Activated CD4-positive, alpha-beta memory T cell treated with anti-CD3 and anti-CD28 coated beads for 36 hours (primary cell): ENCODE measurements at places on chromosomes 5 and 9. TPM values are rescaled to one million over a fixed set of nuclear protein-coding genes. Genes with fewer than 3 reads are reported as not detected.

Gene FOXD4L3
- total RNA-seq: not detected

Gene STKLD1
- 0.69 TPM for total RNA-seq

Gene GNAQ
- total RNA-seq: 26.1 TPM

Gene CBY3
- 0.67 TPM for total RNA-seq

Gene DMRT3
- not detected for total RNA-seq

Gene LRRC19
- total RNA-seq: not detected

Gene GPX8
- not detected for total RNA-seq
